ENCODE measurements at places on chromosomes 2 and 18.
A peak's percentile ranks its signal among the peaks of the same experiment; 100 is the strongest.

GRCh38 chr2:12269041-12269972 lies 447.4 kb upstream of the TRIB2 start:
- no peak for DNase-seq

- DNase-seq = no peak
Measured at GRCh38 chr2:50535256-50535655, 496.7 kb downstream of the NRXN1 start.

DNA sequence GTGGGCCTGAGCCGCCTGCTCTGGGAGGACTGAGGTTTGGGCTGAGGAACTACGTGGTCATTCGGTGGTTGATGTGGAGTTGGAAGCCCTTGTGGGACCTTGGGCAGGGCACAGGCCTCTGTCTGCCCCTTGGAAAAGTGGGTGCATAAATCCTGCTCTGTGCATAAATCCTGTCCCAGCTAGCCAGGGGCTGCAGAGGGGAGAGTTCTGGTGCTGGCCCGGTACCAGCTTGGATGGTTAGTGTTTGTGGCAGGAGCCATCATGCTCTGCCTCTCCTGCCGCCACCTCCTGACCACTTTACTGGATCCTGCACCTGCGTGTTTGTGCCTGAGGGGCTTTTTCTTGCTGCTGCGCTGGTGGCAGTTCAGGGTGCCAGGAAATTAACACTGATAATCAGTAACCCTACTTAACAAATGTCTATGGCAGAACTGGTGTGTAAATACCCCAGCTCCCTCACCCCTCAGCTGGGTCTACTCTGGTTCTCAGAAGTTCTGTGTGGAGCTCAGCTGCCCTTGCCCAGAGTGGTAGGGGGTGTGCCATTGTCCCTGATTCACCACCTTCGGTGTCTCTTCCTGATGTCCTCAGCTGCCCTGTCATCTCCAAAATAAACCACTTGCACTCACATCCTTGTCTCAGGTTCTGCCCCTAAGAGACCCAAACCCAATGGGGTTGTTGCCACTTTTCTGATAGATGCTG lies 156.8 kb downstream of the GLI2 start:
- DNase-seq = peak; percentile 47

- DNase-seq = no peak
Measured at GRCh38 chr18:54765636-54766375, 62.5 kb upstream of the RAB27B start.

DNA sequence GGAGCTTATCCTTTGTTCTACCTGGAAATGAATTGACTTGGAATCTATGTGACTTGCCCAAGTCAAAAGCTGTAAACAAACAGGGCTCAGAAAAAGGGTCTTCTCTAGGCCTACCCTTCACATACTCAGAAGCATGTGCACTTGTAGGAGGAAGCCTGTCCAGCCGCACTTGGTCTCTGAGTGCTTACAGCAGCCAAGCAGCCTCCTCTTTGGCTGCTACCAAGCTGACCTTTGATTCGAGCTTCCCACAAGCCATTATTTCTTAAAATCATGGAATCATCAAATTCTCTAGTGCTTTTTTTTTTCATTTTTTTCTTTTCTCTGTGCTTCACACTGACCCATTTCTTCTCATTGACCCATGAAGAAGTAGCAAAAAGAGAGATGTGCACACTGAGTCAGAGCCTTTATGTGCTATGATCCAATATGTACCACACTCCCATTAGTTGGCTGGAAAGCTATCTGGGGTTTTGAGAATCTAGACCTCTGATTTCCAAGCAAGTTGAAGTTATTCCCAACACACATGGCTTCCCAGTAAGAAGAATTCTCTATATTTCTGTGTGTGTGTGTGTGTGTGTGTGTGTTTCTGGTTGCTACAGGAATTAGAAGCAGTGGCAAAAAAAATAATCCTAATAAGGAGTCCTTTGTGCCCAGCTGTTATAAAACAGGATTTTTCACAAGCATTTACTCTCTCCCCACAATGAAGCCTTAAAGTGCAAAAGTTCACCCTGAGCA lies 550.3 kb upstream of the TNP1 start:
- no peak for DNase-seq

DNA sequence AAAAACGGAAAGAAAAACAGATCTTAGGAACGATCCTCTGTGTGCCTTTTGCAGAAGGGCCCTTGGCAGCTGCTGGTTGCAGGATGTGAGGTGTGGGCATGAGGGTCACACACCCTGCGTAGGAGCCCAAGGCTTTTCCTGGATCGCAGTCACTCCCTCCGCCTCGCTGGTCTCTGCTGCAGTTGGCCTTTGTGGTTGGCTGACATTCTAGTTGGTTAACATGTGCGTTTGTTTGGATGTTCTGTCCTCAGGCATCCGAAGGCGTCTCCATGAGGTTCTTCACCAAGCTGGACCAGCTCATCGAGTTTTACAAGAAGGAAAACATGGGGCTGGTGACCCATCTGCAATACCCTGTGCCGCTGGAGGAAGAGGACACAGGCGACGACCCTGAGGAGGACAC lies 61.7 kb downstream of the INPP5D start:
- no peak for DNase-seq

- no peak for DNase-seq
Measured at GRCh38 chr18:33421225-33421624, 19.3 kb downstream of the CCDC178 start.

GRCh38 chr18:23204589-23205235 lies 69.4 kb downstream of the CABLES1 start:
- no peak for DNase-seq

- no peak for DNase-seq
Measured at GRCh38 chr2:166384774-166385173, 9.0 kb upstream of the SCN9A start.

- DNase-seq = no peak
Measured at GRCh38 chr18:7173216-7173615, 55.6 kb upstream of the LAMA1 start.
